Endothelial cell of umbilical vein (primary cell): ENCODE measurements at places on chromosomes 7 and 10. TPM values are rescaled to one million over a fixed set of nuclear protein-coding genes. Genes with fewer than 3 reads are reported as not detected.

DNA sequence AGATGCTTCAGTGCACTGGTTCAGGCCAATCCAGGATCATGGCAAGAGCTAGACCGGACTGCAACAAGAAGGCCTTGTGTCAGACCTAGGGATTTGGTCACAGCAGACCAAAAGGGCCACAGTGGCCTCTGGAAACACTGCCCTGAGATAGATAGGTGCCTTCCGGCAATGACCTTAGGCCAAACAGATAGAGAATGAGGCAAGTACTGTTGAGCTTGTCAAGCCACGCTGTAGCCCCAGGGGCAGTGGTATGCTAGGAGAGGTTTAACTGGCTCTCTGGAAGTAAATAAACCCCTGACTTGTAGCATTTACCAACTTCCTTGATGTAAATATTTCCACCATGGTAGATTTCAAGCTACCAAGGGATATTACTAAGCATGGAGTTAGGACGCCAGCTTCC, 197.5 kb downstream of the GRID1 start:
- no peak for DNase-seq

DNA sequence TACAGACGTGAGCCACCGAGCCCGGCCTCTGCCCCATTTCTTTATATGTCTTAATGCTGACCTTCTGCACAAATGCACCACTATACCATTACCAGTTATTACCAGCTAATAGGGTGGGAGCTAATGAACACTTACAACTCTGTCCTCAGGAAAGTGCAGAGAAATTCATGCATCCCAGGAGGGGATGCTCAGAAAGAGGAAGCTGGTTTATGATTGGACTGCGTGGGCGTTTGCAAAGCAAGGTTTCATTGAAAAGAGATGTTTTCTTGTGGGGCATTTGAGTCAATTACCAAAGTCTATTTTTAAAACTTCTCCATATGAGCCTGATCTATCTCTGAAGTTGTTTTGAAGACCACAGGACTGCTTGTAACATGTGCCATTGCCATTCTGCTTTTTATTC, 417.7 kb upstream of the CELF2 start:
- DNase-seq = no peak

- no peak for DNase-seq
Measured at GRCh38 chr7:71539615-71540014, 407.7 kb downstream of the GALNT17 start.

DNA sequence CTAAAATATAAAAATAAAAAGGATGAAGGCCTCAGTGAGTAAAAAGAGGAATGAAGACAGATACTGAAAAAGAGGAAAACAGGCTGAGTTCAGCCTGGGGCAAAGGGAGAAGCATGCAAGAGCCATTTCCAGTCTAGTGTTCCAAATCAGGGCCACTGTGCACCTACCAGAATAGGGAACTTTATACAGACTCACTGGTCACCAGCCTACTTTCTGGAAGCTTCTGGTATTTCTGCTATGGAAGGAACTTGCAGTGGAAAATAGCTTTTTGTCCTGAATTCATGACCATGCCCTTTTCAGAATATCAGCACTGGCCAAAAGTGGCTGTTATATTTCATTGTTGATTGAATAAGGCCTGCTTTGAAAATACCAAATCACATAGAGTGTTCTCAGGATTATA, 28.8 kb downstream of the ABRAXAS2 start:
- DNase-seq = no peak

GRCh38 chr7:132433301-132433700, 143.0 kb downstream of the PLXNA4 start:
- no peak for DNase-seq

DNA sequence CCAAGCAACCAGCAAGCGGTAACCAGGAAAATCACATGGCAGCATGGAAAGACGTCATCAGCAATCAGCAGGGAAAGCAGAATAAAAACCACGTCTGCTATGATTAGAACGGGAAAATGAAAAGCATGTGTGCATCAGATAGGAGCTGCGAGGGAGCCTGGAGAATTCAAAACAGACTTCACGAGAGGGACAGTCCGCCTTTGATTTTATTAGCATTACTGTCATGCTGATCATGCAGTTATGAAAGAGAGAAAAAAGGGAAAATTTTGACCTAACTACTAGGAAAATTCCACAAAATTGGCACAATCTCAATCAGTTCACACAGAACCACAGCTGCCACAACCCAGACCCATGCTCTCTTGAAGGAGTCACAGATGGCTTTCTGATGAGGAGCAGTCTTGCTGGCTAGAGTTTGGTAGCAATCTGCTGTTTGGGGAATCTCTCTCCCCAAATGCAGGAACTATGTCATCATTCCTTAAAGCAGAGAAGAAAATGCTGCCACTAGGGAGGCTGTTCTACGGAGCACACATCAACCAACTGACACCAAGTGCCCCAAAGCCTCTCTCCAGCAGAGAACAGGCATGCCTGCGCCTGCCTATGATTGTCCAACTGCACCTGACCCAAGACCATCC, 295.9 kb downstream of the TNS3 start:
- DNase-seq = no peak

- DNase-seq = no peak
Measured at GRCh38 chr10:9950070-9950469, 1067.6 kb upstream of the CELF2 start.

NAT16 gene
- total RNA-seq = not detected in 2 replicates

ATRNL1 gene
- total RNA-seq = not detected in 2 replicates

GBX1 gene
- not detected in 2 replicates for total RNA-seq

LBX1 gene
- not detected in 2 replicates for total RNA-seq

GTF2IRD1 gene
- 24.2 and 24.7 TPM in 2 replicates for total RNA-seq

CCL26 gene
- total RNA-seq = not detected in 2 replicates
